Ammon's horn (tissue), 1 donor: ENCODE measurements at places on chromosomes 2 and 18.

DNA sequence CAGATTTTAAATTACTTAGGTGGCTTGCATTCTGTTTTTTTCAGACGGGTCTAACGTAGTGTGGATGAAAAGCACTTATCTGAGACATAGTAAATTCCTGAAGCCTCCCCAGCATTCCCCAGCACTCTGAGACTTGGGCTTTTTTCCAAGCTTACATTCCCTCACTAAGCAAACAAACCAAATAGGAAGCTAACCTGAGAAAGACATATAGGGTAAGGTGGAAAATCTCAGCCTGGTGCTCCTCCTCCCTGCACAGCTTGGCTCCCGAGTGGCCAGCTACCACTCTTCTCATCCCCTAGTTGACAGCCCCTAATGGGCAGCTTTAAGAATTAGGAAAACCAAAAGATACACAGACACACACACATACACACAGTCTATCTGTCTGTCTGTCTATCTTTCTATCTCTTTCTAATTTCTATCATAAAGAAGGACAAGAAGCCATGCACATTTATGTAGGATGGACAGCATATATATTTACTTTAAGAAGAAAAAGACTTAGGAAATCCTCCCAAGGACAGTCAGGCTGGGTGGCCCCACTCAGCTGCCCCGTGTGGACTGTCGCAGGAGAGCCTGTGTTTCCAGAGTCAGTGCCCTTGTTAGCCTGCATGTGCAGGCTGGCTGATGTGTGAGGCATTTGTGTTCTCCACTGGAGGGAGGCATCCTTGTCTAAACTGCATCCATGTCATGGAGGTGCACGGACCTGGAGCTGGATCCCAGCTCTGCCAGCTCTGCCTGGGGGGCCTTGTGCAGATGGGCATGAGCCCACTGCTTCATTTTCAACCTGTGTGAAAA, 8.2 kb downstream of the CNNM3 start:
- DNase-seq = no peak

DNA sequence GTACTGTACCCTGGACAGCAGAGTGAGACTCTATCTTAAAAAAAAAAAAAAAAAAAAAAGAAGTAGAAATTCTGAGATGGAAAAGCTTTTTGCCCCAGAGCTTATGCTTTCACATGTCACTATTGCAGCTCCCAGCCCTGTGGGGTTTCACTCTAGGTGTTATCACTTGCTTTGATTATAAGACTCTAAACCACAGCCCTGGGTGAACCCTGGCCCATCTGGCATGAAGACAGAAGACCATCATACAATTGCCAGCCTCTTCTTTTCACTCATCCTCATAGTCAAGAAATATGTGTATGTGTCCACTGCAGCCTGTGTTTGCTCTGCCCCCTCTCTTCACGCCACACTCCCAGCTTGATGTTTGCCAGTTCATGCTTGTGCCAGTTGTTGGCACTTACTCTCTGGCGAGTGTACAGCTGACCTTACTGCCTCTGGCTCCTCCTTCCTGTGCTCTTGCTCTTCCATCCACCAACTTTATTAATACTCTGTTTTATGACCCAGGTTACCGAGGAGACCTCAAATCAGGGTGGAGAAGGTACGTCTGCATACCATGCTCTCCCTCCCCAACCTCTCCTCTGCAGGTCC, 136.7 kb upstream of the NCK2 start:
- DNase-seq = no peak

- no peak for DNase-seq
Measured at GRCh38 chr2:10448576-10449485, 704 bp upstream of the ODC1 start.

GRCh38 chr2:232431705-232432590, 24.0 kb upstream of the ALPI start:
- DNase-seq = no peak

DNA sequence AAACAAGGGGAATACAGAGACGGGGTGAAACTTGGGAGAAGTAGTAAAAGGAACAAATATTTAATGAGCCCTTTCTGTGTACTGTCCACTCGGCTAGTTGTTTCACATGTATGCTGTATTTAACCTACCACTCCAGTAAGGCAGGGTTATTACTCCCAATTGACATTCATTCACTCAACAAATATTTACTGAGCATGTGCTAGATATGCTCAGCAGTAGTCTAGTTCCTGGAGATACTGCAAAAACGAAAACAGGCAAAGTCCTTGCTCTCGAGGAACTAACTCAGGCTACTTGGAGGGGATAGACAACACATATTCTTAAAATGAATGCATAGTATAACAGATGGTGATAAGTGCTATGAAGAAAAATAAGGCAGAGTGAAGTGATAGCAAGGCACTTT, 207.3 kb downstream of the SS18 start:
- no peak for DNase-seq
